ENCODE measurements at places on chromosomes 11 and 22.

GRCh38 chr11:83721263-83721662, 435.1 kb upstream of the CCDC90B start:
- no peak for DNase-seq

DNA sequence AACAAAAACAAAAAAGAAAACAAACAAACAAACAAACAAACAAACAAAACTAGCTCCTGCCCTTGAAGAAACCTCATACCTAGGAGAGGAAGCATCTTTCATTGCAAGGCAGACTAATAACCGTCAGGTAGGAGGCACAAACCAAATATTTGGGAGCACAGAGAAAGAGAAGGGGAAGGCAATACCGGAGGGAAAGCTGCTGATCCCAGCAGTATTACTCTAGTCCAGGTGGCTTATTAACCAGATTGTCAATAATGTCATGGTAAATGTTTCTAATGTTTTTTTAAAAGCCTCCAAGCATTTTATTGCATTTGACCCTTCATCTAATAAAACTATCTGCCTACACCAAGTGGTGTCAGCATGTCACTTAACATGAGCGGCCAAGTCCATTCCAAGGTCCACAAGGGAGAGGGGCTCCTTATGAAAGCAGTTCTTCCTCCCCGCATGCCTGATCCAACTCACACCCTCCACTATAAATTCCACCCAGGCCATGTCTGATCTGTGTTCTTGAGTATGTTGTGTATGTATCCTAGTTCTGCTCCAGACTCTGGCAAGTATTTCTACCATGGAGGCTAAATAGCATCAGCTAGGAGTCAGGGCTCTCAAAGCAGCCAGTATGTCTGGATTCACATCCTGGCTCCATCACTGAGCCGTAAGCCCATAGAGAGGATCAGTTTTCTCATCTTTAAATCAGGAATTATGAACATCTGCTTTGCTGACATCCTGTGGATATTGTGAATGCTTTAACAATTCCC, 208.1 kb upstream of the TENM4 start:
- DNase-seq: no peak

DNA sequence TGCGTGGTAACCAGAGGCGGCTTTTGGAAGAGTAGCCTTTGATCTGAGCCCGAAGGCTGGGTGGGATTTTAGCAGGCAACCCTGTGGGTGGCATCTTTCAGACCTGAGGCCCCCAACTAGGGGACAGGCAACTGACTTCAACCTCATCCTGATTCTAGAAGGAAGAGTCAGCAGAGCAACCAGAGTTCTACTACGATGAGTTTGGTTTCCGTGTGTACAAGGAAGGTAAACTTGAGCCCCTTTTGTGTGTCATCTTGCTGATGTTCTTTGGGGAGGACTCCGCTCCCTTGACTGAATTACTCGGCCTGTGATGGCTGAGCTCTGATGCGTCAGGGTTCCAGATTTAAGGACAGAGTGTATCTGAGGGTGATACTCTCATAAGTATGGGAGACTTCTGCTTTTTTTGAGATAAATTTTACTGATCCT, 31.6 kb downstream of the SGSM3 start:
- DNase-seq: no peak

DNA sequence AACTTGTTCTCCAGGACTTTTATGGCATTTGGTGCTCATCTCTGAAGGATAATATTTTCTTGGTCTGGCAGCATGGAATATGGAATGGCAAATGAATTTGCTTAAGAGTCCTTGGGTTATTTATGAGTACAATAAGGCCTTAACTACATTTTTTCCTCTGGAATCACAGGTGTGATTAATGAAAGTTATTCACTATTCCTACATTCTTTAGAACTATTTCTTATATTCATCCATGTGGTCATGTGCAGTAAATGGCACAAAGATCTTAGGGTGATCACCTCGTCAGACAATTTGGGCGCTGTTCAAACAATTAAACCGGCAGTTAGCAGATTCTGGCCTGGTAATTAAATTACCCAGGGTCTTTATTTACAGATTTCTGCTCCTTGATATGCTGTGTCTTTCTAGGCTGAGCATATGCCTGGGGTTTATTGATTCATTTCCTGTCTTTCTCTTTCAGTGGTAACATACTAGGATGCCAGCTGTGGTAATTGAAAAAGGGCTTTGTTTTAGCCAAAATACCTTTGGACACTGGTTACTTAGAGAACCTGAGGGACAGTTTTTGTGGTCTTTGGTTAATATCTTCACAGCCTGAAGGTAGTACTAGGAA, 31.6 kb downstream of the SIK2 start:
- DNase-seq: no peak

DNA sequence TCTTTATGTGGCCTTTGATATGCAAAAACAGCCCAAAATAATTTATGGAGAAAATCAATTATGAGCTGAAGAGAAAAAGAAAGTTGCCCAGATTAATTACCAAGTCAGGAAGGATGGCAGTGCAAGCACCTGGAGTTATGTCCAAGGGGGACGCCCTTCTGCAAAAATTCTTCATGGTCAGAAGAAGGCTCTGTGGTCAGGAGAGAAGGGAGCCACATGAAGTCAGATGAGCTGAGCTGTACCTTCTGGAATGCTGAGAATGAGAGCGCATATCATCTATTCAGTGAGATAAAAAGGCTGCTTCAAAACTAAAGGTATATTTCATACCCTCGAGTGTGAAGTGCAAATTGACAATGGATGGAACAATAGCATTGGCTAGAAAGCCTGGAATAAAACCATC, 607.4 kb downstream of the NTM start:
- no peak for DNase-seq

DNA sequence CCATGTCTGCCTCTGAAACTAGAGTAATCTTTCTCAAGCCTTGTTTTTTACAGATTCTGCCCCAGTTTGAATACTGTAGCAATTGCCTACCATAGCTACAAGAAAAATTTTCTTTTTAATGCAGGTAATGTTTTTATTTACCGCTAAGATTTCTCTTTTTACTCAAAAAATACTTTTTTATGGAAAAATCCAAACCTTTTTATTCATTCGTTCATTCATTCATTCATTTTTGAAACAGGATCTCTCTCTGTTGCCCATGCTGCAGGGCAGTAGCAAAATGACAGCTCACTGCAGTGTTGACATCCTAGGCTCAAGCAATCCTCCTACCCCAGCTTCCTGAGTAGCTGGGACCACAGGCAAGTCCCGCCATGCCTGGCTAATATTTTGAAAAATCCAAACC, 2.7 kb upstream of the CPT1A start:
- DNase-seq: no peak

- no peak for DNase-seq
Measured at GRCh38 chr11:94091091-94091490, 37.5 kb upstream of the PANX1 start.

DNA sequence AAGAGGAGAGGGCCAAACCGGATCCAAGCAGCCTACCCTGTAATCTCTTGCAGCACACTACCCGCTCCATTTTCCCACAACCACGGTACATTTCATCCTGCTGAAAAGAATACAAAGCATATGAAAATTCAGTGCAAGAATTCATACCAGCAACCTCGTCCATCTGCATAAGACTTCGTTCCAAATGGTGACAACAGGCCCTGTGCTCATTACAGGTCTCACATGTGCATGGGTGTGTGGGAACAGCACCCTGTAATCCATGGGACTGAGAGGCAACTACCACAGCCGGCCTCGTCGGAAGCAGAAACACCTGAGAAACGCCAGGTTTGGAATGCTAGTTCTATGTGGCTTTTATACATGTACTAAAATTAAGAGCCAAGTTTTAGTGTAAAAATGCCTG, 52.3 kb downstream of the LARGE1 start:
- DNase-seq: no peak

GRCh38 chr11:123362186-123362585, 67.9 kb upstream of the GRAMD1B start:
- DNase-seq: no peak

GRCh38 chr11:68673306-68673945, 10.9 kb upstream of the GAL start:
- DNase-seq: no peak

DNA sequence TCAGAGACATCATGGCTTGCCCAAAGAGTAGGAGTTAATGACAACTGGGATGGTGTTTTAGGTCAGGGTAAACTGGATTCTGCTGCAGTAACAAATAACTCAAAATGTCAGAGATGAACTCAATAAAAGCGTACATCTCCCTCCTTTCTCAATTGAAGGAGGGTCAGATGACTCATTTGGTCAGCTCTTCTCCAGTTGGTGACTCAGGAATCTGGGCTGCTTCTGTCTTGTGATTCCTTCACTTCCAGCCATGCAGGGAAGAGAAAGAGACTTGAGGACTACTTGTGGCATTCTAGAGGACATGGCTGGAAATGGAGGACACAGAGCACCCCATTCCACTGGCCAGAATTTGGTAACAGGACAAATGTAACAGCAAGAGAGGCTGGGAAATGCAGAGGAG, 3.2 kb upstream of the SYT13 start:
- DNase-seq: no peak

GRCh38 chr22:27853424-27853823, 51.9 kb upstream of the MN1 start:
- DNase-seq: no peak

DNA sequence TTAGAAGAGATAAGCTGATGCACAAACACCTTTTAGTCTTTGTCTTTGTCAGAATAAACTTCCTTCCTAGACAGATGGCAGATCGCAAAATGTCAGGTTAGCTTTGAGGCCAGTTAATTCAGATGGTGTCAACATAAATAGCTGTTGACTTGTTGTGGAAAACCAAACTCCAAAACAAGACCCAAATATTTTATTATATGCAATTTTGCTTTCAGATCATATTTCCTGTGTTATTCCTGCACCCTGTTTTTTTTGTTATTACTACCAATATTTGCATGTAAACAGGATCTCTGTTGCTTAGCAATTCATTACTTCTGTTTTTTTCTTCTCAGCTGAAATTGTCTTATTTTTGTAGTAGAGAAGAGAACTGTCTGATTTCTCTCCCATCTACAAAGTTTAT, 316.0 kb downstream of the ETS1 start:
- no peak for DNase-seq

DNA sequence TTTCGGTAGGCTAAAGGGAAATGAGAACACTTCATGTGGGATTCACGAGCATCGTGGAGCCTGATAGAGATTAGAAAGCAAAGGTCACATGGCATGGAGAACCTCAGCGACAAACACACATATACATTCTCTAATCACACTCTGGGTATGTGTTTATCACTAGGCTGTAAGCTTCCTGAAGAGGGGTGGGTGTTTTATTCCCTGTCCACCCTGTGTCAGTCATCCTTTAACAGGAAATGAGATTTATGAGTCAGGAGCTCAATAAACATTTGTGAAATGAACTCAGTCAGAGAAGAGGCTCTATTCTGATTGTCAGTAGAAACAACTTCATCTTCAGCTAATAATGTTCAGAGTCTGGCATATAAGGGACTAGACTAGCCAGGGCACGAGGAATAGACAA, 71.7 kb upstream of the EIF3M start:
- DNase-seq: no peak

GRCh38 chr22:41334951-41335635, 33.8 kb downstream of the ZC3H7B start:
- DNase-seq: no peak

DNA sequence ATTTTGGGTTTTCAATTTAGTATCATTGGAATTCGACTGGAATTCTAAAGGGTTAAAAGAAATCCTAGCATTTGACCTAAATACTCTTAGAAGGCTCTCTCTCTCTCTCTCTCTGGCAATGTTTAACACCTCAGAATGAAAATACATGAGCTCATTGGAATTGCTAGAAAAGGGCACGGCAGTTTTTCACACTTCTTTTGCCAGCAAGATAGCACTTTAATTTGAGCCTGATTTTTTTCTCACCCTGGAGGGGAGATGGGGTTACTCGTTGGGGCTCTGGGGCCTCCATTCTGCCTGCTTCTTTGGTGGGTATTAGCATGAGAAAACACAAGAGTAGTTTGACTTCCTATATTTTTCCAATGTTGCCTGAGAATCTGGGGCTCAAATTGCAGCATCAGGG, 22.8 kb upstream of the CLMP start:
- DNase-seq: no peak

DNA sequence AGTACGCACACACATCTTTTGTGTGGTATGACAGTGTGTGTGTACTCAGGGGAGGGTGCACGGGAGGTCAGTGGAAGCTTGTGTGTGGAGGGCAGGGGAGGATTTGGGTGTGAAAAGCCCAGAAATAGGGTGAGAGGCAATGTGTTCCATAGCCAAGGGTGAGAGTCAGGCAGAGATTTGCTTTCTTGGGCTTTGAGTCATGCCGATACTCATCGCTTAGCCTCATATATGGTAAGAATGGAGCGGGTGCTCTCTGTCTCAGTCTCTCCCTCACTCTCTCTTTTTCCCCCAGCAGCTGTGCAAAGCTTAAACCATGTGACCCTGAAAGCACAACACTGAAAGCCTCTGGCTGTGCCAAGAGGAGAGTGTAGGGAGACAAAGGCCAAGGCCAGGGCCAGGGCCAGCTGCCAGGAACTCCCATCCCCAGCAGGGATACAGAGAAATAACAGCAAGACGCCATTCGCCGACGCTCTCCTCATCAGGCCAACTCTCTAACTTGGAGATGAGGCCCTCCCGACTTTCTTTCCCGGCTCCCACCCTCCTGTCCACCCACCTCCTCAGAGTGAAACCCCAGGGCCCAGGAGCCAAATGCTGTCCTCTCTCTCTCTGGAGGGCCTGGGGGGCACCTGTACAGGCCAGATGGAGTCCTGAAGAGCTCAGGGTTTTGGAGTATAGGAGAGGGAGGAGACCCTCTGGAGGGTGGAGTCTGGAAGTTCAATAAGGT, 20.3 kb upstream of the MICAL3 start:
- no peak for DNase-seq

- no peak for DNase-seq
Measured at GRCh38 chr11:128865490-128865889, 1.6 kb downstream of the KCNJ1 start.

DNA sequence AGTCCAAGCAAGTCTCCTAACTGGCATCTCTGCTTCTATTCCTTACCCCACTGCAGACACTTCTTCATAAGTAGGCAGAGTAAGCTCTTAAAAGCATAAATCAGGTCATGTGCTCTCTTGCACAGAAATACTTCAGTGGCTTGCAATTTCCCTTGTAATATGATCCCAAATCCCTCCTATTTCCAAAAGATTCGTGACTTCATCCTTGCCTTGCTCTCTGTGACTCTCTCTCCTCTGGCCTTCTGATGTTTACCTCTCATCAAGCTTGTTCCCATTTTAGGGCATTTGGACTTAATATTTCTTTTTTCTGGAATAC, 37.4 kb upstream of the NCR3LG1 start:
- no peak for DNase-seq

DNA sequence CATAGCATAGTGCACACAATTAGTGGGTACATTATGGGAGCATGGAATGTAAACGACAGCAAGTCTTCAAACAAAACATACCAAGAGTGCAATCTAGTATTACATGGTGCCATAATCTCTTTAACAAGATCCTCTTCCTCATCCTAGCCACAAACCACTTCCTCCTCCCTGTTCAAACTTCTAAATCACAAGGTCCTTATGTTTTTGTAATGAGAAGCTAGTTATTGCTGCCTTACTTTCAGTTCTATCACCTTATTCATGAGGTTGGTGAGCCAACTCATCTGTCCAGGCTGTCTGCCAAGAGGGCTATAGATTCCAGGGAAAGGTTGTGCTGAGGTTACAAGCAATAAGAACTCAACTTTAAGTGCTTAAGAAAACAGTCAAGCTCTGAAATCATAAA, 195.4 kb upstream of the ARHGAP20 start:
- DNase-seq: no peak

GRCh38 chr11:66368484-66368883, 3.1 kb downstream of the SLC29A2 start:
- no peak for DNase-seq

Data from activated effector memory CD4-positive, alpha-beta T cell treated with Interleukin-2 at 50 U/mL for 16 hours (primary cell).